ENCODE measurements at places on chromosomes 7 and 10. TPM values are rescaled to one million over a fixed set of nuclear protein-coding genes. Genes with fewer than 3 reads are reported as not detected.

Gene PNLIPRP3
- polyA plus RNA-seq, result not detected

Gene IL15RA
- 1.2 TPM for polyA plus RNA-seq

Gene GDF2
- polyA plus RNA-seq, result not detected

Gene FZD1
- 3.3 TPM for polyA plus RNA-seq

Gene ASZ1
- polyA plus RNA-seq, result not detected

Gene SRGN
- 0.10 TPM for polyA plus RNA-seq
